ENCODE measurements at places on chromosomes 4 and X.

GRCh38 chrX:153781428-153782047 is 697 bp downstream of the SRPK3 start:
- no peak for DNase-seq

DNA sequence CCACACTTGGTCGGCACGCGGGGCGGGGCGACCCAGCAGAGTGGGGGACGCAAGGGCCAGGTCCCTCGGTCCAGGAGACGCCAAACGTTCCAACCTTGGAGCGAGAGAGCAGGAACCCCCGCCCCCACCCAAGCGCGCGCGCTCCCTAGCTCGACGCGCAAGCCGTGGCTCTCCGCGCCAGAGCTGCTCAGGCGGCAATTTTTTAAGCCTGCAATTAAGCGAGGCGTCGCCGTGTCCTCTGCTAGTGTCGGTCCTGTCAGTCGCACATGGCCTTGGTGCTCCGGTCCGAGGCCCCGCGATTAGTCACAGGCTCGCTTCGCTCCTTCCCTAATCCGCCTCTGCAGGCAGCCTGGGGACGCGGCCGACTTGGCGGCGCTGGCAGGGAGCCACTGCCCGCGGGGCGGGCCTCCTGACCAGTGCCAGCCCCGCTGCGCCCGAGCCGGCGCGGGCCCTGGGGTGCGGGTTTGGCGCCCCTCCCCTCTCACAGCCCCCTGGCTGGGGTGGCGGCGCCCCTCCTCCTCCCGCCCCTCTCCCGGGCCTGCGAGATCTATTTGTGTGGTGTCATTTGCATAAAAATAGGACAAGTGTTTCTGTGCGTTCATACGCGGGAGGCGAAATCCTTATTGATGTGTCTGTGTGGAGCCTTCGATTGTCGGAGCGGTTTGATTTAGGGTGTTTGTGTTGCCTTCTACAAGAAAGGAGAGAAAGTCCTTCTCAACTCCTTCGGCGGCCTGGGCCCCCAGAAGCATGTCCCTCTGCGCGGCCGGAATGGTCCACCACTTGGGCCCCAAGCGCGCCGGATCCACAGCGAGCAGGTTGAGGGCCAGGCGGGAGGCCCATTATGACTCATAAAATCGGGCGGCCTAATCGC is 9.8 kb upstream of the BCOR start:
- no peak for DNase-seq

- DNase-seq, result no peak
Measured at GRCh38 chrX:42079968-42080367, 156.6 kb upstream of the CASK start.

DNA sequence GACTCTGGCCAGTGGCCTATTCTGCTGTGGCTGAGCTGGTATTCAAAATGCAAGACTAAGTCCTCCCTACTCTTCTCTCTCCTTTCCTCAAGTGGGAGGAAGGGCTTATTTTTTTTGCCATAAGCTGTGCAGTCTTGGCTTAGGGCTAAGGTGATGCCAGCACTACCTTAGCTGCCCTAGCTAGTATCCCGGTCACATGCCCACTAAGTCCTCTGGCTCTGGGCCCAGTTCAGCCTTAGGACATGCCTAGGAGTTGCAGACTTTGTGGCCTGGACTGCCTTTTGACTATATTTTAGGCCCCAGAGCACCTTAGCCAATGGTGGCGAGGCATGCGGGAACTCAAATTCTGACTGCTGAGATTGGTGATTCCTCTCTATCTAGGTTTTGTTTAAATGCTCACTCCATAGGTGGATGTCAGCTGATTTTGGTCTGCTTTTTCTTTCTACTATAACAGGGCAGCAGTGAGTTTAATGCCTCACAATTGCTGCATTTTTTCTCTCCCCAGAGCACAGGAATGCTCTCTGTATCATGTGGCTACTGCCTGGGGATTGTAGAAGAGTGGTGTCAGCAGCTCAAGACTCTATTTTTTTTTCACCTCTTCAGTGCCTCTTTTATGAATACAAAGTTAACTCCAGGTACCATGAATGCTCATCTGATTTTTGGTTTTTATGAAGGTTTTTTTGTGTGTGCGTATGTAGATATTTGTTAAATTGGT is 472.9 kb upstream of the GRID2 start:
- DNase-seq, result no peak

GRCh38 chr4:128519163-128519830 is 231.7 kb upstream of the PGRMC2 start:
- DNase-seq, result no peak

- no peak for DNase-seq
Measured at GRCh38 chrX:16772460-16772859, 13.8 kb upstream of the TXLNG start.

All from stimulated activated CD8-positive, alpha-beta memory T cell treated with anti-CD3 and anti-CD28 coated beads, Interleukin-7, amount 100 ng/mL, for 1 hour (primary cell).